ENCODE measurements at places on chromosomes 3 and 15.

DNA sequence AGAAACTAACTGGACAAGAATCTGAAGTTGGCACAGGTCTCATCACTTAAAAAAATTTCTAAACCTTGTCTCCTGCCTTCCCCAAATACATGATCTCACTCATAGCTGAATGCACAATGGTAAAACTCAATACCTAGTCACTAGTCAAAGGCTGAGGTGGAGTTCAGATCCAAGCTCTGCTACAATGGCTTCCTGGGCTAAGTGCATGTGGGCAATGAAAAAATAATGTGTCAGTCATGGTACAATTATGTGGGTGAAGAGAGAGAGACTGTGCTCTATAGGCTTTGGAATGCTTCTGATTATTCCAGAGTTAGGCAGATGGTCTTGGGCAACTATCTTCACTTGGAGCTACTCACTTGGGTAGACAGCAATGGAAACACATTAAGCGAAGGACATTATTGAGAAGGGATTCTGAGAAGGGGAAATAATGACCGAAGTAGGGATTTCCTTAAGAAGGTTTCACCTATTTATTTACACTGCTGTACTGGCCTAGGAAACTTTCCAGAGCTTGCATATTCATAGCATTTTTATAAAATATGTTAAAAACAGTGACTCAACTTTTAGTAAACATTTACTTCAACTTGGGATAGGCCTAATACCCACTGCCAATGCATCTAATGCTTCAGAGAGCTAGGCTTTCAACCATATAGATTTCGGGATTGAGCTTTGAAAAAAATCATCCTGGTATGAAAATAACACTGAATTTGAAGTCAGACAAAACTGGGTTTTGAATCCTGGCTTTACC, 58.7 kb upstream of the PLXND1 start:
- DNase-seq, result no peak

DNA sequence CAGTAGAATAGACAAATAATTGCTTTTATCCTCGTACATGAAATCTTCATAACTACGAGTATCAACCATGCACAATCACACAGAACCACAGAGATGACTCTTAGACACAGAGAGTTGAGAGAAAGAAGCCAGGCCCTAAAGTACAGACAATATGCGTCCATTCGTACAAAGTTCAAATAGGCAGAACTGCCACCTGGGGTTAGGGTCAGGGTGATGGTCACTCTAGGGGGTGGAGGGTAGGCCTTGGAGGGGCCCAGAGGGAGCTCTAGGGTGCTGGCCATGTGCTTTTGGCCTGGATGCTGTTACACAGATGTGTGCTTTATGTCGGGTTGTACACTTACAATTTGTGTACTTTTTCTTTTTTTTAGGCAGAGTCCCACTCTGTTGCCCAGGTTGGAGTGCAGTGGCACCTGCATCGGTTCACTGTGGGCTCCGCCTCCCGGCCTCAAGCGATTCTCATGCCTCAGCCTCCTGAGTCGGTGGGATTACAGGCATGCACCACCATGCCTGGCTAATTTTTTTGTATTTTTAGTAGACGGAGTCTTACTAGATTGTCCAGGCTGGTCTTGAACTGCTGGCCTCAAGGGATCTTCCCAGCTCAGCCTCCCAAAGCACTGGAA, 65.9 kb upstream of the KLF13 start:
- no peak for DNase-seq

GRCh38 chr3:5560199-5560598, 372.7 kb downstream of the EDEM1 start:
- DNase-seq, result no peak

DNA sequence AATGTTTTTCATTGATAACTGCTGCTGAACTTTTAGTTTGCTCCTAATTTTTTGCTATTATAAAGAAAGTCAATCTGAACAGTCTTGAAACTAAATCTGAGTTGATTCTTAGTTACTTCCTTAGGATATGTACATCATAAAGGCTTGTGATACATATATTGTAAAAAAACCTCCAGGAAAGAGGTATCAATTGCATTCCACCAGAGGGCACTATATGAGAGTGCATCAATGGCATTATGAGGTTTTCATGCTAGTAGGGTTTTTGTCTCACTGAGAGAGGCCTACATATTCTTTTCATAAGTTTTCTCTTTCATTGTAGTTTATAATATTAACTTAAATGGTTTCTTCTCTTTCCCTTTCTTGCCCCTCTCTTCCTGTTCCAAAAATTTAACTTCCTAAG, 46.9 kb downstream of the PIK3R4 start:
- DNase-seq, result peak; percentile 1

DNA sequence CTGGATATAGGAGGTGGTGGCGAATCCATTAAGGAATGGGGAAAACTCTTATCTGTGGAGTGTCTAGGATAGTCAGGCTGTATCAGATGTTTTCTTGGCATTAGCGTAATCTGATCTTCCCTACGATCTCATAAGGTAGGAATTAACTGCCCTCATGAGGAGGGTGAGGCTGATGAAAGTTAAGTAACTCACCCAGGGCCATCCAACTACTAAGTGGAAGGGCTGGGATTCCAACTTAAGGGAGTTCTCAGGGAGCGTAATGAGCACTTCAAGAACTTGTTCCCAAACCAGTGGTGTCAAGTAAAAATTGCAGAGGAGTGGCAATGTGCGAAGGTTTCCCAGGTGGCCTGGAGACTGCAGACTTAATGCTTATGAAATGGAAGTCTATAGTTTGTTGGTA, 55.9 kb upstream of the OSBPL11 start:
- no peak for DNase-seq

DNA sequence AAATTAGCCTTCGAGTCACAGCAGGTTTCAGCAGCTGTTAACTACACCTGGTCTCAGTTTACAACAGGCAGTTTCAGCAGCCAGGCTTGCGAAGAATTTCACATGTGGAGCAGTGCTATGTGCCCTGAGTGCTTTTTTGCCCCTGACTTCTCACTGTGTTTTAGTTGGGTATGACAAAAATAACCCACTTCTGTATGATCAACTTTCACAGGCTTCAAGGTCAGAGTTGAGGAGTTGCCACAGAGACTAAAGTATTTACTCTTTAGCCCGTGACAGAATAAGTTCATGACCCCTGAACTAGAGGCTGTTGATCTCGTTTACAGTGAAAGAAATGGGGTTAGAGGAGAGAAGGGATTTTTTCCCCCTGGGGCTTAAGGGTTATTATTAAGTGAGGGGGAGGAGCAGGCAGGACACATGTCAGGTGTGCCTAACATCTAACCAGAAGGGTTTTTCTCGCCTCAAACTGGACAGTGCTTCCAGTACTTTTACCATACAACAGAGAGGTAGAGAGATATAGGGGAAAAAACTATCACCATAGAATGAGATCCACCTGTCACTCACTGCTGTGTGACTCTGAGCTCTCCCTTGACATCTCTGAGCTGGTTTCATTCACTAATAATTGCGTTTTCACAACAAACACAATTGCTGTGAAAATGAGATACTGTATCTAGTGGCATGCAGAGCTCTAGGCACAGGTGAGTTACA, 14.0 kb upstream of the TOPBP1 start:
- DNase-seq, result no peak

GRCh38 chr3:9986230-9986725, 363 bp downstream of the EMC3 start:
- no peak for DNase-seq

GRCh38 chr15:88695691-88696251, 57.0 kb downstream of the ISG20 start:
- DNase-seq, result no peak

- no peak for DNase-seq
These were observed 2.1 kb downstream of the ABHD10 start for GRCh38 chr3:111980716-111981456.

Measured in naive B cell (primary cell).